ENCODE measurements at places on chromosomes 16 and 17. TPM values are rescaled to one million over a fixed set of nuclear protein-coding genes. Genes with fewer than 3 reads are reported as not detected.
A peak's percentile ranks its signal among the peaks of the same experiment; 100 is the strongest.

DNA sequence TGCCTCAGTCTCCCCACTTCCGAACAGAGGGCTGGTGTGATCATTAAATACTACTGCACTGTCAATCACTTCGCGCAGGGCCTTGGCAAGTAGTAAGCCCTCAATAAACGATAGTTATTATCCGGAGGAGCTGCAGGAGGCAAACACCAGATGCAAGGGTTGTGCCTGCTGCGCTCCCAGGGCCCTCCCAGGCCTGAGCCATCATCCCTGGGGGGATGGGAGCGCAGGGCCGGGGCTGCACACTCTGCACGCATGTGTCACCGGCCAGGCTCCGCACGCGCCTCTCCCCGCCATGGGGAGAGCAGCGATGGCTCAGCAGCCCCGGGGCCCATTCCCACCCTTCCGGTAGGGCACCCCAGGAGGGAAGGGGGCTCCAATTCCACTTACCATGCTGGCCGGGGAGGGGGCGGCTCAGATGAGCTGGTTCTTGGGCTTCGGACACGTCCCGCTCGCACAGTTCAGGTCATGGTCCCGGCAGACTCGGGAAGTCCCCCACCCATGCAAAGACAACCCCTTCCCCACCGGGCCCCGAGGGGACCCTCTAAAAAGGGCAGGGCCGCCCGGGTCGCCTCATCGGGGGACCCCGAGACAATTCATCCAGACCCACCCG is 681 bp downstream of the XPO6 start:
- DNase-seq, result peak; percentile 82

Gene CTRB1
- total RNA-seq, result not detected

DNA sequence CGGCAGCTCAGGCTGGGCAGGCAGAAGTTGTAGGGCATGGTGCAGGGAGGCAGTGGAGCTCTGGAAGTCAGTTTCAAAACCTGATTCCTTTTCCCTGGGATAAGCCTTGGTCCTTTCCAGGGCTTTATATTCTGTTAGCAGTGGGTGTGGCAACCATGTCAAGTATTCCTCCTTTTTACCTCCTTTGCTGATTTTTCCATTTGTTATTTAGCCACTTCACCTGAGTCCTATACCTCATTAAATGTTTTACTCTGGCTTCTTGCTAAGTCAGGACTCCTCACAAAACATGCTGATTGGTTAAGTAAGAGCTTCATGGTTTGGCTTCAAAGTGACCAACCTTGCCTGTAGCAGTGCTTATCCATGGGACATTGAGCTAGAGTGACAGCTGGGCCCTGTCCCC is at the start of gene KRT33B:
Gene KRT33B (minus strand): TSS at position 101 of the 400 bp plus-strand sequence. CDS start 63 bp downstream, at position 38.
- DNase-seq, result no peak

GRCh38 chr17:16926571-16927451 is 45.1 kb downstream of the TNFRSF13B start:
- peak; percentile 92 for DNase-seq

- DNase-seq, result peak; percentile 14
Observed at GRCh38 chr17:30824002-30824355, 513 bp downstream of the CRLF3 start.

Gene HEATR9
- not detected for total RNA-seq

- no peak for DNase-seq
Observed at GRCh38 chr17:8468127-8468526, 32.4 kb downstream of the NDEL1 start.

Gene SEZ6
- not detected for total RNA-seq

GRCh38 chr17:29655323-29655722 is 32.6 kb upstream of the CORO6 start:
- no peak for DNase-seq

Gene PRSS33
- total RNA-seq, result not detected

- peak; percentile 7 for DNase-seq
Observed at GRCh38 chr17:67993998-67994361, 2.3 kb downstream of the C17orf58 start.

DNA sequence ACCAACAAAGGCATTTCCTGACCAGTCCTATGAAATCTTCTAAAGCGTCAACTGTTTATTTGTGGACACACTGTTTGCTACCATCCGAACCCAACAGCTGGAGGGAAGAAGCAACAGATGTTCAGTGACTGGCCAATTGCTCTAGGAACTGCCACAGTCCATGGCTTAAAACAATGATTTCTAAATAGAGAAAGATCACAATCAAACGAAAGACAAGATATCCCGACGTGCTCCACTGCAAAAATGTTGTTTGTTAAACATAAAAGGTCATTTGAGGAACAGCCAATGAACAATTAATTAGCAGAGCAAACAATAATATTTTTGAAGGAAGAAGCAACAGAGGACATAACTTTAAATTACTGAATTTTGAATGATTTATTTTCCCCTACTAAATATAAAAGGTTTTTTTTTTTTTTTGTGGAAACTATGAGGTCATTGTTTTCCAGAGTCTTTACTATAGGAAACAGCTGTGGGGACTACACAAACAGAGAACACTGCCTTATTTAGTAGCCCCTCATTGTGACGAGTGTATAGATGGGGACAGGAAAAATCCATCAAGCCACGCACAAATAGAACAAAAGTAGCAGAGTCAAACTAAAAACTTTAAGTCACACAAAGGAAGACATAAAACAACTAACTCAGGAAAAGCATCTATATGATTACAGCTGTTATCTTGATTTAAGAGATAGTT is 17.2 kb downstream of the USP31 start:
- DNase-seq, result peak; percentile 17

DNA sequence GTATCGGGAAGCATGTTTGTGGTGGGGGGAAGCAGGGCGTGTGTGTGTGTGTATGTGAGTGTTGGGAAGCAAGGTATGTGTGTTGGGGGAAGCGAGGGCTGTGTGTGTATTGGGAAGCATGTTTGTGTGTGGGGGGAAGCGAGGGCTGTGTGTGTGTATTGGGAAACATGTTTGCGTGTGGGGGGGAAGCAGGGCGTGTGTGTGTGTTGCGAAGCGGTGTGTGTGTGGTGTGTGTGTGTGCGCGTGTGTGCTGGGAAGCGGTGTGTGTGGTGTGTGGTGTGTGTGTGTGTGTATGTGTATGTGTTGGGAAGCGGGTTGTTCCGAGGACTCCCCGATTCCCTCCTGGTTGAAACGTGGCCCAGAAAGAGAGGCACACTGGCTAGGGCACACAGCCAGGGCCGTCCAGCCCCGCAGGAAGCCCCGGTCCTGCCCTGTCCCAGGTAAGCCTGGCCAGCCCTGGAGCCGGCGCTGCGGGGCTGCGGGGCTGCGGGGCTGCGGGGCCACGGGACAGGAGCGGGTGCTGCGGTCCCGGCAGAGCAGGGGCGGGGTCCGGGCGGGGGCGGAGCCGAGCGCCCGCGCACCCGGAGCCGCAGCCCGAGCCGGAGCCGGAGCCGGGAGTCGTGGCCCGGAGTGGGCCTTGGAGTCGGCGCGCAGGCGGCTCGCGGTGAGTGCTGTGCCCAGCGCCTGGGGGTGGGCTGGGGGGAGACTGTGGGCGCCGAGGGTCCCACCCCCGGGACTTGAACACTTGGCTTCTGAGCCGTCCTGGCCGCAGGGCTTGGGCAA is at the start of gene NOD2:
Gene NOD2 (plus strand): TSS at position 608 of the 783 bp plus-strand sequence. CDS start 5,890 bp downstream, outside the sequence.
- DNase-seq, result no peak

- DNase-seq, result no peak
Observed at GRCh38 chr17:17549732-17550366, 41.7 kb downstream of the PEMT start.

- DNase-seq, result no peak
Observed at GRCh38 chr17:78976907-78977680, 2.6 kb downstream of the LGALS3BP start.

Gene ACE
- total RNA-seq, result 0.72 TPM

Gene TP53TG3F
- total RNA-seq, result not detected

DNA sequence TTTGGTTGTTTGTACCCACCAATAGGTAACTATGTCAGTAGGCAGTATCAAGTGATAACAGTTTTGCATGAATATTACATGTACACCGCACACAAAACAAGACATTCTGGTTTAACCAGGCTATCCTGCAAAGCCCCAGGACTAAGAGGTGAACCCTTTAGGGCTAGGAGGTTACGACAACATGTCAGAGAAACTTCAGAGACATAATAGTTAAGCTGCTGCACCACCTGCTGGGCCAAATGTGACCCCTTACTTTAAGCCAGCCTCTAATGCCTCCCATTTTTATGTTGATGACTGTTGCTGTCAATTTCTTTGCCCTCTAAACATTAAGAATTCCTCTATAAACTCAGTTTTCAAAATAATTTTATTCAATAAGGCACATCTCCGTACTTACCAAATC is 15.4 kb downstream of the SRP68 start:
- DNase-seq, result no peak

DNA sequence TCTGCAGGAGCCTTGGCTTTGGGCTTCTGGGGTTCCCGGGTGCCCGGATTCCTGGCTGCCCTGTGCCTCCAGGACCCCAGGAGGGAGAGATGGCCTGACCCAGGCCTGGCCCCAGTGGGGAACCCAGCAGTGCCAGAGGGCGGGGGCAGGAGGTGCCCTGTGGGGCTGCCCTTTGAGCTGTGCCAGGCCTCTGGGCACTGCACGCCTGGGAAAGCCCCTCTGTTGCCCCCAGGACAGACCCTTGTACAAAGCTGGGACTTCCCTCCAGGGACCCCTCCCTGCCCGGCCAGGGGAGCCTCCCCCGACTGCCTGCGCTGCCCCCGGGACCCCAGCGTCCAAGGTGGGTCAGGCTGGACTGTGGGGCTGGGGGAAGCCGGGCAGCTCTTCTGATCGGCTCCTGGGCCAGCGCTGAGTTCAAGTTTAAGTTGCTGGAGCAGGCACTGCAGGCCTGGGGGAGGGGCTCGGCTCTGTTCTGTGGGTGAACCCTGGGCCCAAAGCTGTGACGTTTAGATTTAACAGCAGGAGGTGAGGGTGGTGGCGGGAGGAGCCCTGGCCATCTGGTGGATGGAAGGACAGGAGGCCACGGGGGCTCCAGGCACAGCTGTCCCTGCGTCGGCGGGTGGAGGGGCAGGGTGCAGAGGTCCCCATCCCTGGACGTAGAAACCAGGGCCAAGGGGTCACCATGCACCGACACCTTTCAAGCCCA is 27.6 kb upstream of the C1QTNF8 start:
- no peak for DNase-seq

GRCh38 chr17:75450270-75450669 is 6.2 kb upstream of the TMEM94 start:
- no peak for DNase-seq

Gene TMUB2
- 19.4 TPM for total RNA-seq

GRCh38 chr16:29835926-29836325 is 15.7 kb downstream of the MVP start:
- DNase-seq, result no peak

DNA sequence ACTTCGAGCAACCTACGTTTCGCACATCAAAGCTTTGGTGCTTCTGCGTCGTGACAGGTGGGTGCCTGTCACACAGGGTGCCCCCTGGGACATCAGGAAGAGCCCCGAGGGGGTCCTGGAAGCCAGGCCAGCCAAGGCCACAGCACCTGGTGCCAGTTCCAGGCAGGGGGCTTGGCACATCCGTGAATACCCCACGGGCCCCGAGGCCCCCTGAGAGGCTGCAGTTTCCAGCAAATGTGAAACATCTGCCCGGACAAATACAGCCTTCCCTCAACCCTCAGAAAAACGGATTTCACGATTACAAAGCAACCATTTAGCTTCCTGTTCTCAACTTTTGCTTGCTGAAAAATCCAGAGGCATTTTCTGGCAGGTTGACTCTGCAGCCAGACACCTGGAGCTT is 109.3 kb upstream of the METRNL start:
- DNase-seq, result no peak

Gene CCR7
- total RNA-seq, result not detected

Gene KRT28
- not detected for total RNA-seq

- DNase-seq, result no peak
Observed at GRCh38 chr17:42920922-42921321, 20.3 kb downstream of the G6PC1 start.

DNA sequence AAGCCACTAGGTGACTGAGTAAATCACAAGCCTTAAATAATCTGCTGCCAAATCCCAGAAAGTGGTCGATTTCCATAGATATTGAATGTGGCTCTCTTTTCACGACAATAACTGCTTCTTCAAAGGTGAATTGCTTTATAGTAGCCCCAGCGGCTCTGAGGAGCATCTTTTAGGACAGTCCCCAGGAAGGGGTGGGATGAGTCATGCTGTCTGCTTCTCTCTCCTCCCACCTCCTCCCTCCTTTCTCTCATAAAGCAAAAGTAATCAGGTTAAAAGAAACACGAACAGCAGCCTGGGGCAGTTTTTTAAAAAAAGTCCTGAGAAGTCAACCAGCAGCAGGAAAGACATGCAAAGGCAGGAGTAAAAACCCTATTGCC is 1.8 kb downstream of the KIAA0513 start:
- peak; percentile 83 for DNase-seq

- DNase-seq, result no peak
Observed at GRCh38 chr17:78148286-78149016, 2.3 kb downstream of the C17orf99 start.

DNA sequence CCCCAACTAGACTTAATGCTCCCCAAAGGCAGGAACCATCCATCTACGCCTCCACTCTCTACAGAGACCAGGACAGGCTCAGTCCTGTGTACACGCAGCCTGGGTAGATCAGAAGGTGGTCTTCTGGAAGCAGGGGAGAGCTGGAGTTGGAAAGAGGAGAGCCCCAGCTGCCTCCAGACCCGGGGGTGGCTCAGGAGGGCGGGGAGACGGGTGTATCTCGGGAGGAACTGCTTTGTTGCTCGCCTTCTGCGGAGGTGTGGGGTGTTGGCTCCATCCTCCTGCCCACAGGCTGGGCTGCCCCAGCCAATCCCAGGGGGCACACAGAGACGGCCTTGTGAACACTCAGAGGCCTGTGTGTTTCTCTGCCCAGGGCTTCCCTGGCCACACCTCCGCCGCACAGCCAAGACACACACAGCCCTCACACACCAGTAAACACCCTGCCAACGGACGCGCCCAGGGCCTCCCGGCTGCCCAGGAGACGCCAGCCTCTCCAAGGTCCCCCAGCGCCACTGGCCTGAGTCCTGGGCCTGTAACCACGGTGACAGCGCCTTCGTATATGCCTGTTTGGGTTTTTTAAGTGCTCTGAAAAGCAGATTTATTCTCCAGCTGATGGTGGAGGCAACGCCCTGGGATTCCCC is 143.4 kb upstream of the CDC42EP4 start:
- DNase-seq, result no peak

Gene PRRT2
- 2.5 TPM for total RNA-seq

- DNase-seq, result no peak
Observed at GRCh38 chr17:60355663-60356594, 36.0 kb downstream of the USP32 start.

DNA sequence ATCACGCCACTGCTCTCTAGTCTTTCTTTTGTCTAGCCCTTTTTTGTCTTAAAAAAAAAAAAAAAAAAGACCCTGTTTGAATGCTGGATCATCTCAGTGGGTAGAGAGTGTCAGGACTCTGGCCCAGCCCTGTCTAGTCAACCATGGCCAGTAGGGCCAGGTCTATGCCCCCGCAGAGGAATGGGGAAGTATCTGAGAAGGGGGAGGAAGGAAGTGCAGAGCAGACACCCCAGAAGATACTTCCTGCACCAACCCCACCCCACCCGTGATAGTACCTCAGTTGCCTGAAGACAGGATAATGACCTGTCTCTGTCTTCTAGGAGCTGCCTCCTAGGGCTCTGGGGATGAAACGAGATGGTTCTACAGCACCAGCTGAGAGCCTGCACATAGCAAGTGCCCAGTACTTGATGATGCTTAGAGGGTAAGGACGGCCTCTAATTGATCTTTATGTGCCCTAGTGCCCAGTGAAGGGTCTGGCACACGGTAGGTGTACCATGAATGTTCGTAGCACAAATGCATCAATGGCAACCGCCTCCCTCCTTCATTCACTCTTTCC is 55.4 kb downstream of the ABAT start:
- no peak for DNase-seq

GRCh38 chr17:79837888-79838521 is 1.2 kb downstream of the CBX4 start:
- DNase-seq, result no peak

Measured in RPMI7951 (cell line).